ENCODE measurements at places on chromosomes 2 and 18. TPM values are rescaled to one million over a fixed set of nuclear protein-coding genes. Genes with fewer than 3 reads are reported as not detected.
A peak's percentile ranks its signal among the peaks of the same experiment; 100 is the strongest.

UGT1A4 gene
- not detected for total RNA-seq

STAT4 gene
- 52.6 TPM for total RNA-seq

SCYGR6 gene
- total RNA-seq, result not detected

INPP5D gene
- total RNA-seq, result 52.4 TPM

ALPP gene
- total RNA-seq, result not detected

ATP8B1 gene
- not detected for total RNA-seq

GRCh38 chr2:68236103-68236734, 16.1 kb downstream of the PPP3R1 start:
- H3K27me3 ChIP-seq, result no peaks in the 10 kb centered on the region
- peak overlapping the region; percentile 26 for H3K27ac ChIP-seq
- peaks cover 84% of the 10 kb centered on the region for H3K4me1 ChIP-seq
- peaks cover 3% of the 10 kb centered on the region for H3K36me3 ChIP-seq
- no peak overlapping the region for H3K4me3 ChIP-seq

DNA sequence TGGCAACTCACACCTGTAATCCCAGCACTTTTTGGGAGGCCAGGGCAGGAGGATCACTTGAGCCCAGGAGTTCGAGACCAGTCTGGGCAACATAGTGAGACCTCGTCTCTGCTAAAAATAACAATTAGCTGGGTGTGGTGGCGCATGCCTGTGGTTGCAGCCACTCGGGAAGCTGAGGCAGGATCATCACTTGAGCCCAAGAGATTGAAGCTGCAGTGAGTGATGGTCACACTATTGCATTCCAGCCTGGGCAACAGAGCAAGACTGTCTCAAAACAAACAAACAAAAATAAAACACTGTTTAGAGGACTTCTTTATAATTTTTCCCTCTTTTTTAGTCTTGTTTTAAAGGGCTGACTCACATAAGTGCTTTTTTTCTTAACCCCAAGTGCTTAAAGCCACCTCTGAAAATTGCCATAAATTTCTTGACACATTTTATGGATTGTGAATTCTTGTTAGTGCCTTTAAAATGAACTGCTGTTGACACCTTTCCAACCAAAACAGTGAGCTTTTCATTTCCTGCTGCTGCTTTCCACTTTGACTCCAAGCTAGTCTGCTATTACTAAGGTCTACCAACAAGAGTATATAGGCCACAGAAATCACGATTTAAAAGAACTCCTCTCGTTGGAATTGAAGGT, 41.7 kb downstream of the CYP20A1 start:
- H3K4me1 ChIP-seq, result no peaks in the 10 kb centered on the region
- H3K27me3 ChIP-seq, result no peaks in the 10 kb centered on the region
- no peak for DNase-seq
- no peak overlapping the region for H3K4me3 ChIP-seq
- no peak overlapping the region for H3K27ac ChIP-seq

- H3K4me3 ChIP-seq, result no peak overlapping the region
- no peaks in the 10 kb centered on the region for H3K27me3 ChIP-seq
- no peaks in the 10 kb centered on the region for H3K4me1 ChIP-seq
- H3K27ac ChIP-seq, result no peak overlapping the region
- no peak for DNase-seq
- H3K36me3 ChIP-seq, result no peaks in the 10 kb centered on the region
Measured at GRCh38 chr2:41966431-41966893, 81.4 kb upstream of the PKDCC start.

DNA sequence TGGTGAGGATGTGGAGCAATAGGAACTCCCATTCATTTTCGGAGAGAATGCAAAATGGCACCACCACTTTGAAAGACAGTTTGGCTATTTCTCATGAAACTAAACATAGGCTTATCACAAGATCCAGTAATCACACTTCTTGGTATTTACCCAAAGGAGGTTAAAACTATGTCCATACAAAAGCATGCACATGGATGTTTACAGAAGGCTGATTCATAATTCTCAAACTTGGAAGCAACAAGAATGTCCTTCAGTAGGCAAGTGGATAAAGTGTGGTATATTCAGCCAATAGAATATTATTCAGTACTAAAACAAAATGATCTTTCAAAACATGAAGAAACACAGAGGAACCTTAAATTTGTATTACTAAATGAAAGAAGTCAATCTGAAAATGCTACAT, 440.6 kb downstream of the FBXO15 start:
- DNase-seq, result no peak
- H3K27ac ChIP-seq, result no peak overlapping the region
- no peak overlapping the region for H3K4me3 ChIP-seq

DNA sequence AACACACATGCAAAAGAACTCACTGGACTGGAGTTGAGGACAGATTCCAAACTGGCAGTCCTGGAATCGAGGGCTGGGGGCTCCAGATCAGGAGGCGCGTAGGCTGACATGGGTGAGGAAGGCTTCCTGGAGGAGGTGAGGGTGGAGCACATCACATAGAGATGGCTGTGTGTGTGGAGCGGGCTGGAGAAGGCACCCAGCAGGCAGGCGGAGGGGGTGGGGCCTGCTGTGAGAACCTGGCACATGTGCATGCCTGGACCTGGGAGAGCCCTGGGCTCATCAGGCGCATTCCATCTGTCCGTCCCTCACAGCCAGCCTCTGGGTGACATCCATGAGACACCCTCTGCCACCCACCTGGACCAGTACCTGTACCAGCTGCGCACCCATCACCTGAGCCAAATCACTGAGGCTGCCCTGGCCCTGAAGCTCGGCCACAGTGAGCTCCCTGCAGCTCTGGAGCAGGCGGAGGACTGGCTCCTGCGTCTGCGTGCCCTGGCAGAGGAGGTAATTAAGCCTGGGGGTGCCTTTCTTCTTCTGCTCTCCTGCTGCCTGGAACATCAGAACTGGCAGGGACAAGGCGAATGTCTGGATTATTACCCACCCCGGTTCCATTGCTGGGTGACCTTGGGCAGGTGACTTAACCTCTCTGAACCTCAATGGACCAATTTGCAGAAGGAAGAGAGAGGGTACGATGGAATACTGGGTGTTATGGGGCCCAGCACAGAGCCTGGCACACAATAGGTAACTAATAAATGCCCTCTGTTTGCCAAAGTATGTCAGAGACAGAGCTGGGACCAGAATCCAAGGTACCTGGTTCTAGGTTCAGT, 108.3 kb downstream of the DYSF start:
- no peak overlapping the region for H3K27ac ChIP-seq
- DNase-seq, result no peak
- H3K36me3 ChIP-seq, result no peaks in the 10 kb centered on the region
- H3K27me3 ChIP-seq, result no peaks in the 10 kb centered on the region
- H3K4me3 ChIP-seq, result no peak overlapping the region
- H3K4me1 ChIP-seq, result no peaks in the 10 kb centered on the region

DNA sequence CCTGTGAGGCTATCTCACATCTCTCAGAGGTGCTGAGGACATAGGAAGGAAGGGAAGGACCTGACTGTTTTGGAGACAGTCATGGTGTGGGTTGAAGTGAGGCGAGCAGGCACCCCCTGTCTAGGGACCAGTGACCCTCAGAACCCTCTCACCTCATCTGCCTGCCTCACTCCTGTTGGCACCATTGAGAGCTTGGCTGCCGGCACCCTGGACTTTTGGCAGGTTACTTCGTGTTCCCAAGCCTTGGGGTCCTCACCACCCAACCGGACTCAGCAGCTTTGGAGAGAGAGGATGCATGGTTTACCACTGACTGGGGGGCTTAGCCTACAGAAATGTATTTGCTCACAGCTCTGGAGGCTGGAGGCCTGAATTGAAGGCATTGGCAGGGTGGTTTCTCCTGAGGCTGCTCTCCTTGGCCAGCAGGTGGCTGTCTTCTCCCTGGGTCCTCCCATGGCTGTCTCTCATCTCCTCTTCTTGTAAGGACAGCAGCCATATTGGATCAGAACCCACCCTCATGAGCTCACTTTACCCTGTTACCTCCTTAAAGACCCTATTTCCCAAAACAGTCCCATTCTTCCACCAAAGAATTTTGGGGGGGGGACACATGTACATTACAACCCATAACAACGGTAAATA, 142.0 kb downstream of the TSN start:
- H3K36me3 ChIP-seq, result no peaks in the 10 kb centered on the region
- H3K27me3 ChIP-seq, result no peaks in the 10 kb centered on the region
- no peak overlapping the region for H3K4me3 ChIP-seq
- no peak overlapping the region for H3K27ac ChIP-seq

DNA sequence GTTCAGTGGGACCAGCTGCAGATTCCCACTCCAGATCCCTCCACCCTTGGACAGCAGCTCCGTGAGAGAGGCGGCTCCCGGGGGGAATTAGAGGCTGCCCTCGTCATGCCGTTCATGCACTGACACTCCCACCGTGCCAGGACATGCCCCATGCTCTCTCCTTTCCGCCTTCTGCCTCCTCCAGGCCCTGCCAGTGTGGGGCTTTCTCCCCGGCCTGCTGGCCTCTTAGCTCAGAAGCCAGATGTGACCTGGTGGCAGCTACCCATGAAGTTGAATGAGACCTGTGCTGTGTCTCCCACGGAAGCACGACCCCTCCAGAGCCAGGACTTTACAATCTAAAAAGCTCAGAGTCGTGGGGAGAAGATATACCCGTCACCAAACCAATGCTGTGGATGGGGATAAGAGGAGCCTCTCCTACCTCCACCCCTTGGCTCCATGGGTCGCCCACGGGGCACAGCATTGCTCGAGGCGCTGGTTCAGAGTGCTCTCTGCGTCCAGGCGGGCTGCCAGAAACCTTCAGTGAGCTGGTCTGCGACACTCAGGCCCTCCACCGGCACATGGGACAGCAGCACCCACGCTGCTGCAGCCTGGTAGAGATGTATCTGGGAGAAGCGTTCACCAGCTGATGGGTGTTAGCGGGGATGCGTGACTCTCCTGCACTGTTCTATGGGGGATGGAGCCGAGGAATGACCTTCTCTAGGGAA, 111.0 kb upstream of the GPC1 start:
- H3K4me3 ChIP-seq, result no peak overlapping the region
- no peaks in the 10 kb centered on the region for H3K4me1 ChIP-seq
- no peak overlapping the region for H3K27ac ChIP-seq
- H3K27me3 ChIP-seq, result peaks cover 5% of the 10 kb centered on the region
- DNase-seq, result no peak
- no peaks in the 10 kb centered on the region for H3K36me3 ChIP-seq

DNA sequence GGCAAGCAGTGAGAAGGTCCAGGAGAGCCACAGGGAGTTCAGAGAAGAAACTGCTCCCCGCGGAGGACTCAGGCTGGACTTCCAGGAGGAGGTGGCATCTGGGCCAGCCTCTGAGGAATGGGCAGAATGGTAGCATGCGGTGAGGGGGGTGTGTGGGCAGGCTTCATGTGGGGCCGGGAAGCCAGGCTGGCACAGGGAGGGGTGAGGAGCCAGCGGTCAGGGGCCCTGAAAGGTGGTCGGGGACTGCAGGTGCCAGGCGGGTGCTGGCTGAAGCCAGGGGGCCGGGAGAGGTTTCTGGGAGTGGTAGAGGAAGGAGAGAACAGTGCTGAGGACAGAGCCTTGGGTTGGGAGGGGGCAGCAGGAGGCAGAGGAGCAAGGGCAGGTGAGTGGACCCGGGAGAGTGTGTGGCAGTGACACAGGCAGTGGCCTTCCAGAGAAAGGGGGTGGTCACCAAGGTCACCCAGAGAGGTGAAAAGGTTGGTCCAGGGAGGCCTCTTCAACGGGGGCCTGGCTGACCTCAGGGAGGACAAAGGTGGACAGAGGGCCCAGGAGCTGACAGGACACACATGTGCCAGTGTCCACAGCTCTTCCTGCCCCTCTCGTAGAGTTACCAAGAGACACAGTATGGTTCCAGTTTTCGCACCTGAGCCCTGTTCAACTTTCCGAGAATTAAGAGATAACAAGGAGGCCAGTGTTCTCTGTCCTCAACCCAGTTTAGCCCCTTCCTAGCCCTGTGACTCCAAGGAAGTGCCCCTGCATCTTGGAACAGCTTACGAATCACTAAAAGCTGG, 101.2 kb upstream of the ASB18 start:
- no peak for DNase-seq
- H3K27me3 ChIP-seq, result peaks cover 6% of the 10 kb centered on the region
- no peak overlapping the region for H3K27ac ChIP-seq

DNA sequence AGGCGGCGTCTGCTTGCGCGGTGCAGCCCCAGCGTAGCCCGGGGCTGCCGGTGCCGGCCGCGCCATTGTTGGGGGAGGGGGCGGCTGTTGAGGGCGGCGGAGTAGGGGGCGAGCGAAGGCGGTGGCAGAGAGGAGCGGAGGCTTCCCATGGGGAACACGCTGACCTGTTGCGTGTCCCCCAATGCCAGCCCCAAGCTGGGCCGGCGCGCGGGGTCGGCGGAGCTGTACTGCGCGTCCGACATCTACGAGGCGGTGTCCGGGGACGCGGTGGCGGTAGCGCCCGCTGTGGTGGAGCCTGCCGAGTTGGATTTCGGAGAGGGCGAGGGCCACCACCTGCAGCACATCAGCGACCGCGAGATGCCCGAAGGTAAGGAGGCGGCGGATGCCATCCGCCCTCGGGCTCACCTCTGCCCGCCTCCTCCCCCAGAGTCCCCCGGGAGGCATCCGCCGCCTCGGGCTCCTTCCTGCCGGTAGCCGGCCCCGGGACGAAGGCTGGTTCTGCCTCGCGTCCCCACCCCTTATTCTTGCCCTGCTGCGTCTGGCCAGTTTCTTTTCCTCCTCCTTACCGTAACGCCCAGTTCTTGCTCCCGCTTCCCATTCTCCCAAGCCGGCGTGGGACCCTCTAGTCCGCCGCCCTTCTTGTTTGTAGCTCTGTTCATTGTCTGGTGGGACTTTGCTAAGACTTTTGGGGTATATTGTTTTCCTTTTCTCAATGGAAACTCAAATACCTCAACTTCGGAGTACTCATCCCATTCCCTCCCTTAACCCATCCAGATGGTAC, 500 bp downstream of the CCNYL1 start:
- peak overlapping the region; percentile 70 for H3K27ac ChIP-seq
- no peaks in the 10 kb centered on the region for H3K27me3 ChIP-seq
- H3K36me3 ChIP-seq, result peaks cover 3% of the 10 kb centered on the region
- H3K4me1 ChIP-seq, result peaks cover 25% of the 10 kb centered on the region

DNA sequence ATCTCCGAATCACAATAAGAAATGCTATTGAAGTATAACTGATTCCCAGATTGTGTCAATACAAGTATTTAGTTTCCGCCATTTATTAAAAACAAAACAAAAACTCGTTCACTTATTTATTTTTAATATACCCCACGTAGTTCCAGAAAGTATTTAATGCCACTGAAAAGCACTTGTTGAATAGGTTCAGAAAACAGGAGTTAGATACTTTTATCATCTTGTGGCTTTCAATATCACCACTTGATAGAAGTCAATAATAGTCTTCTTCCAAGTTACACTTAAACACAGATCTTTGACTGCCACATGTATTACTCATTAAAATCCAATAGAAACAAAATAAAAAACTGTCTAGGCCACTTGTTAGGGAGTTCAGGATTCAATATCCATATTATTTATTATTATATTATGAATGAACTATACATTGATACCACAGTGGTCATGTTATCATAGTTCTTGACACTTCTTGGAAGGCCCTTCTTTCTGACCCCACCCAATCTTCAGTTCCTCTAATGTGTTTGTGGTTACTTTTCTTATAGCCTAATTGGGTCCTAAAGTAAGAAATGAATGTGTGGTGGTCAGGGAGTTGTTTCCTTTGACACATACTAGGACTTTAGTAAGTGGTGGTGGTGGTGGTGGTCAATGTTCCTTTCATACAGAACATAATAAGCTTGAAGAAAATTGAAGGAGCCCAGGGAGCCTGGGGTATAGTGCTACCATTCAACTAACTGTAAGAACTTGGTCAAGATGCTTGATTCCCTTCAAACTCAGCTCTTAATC, 221.3 kb upstream of the ITGA4 start:
- no peak overlapping the region for H3K27ac ChIP-seq
- DNase-seq, result no peak
- H3K27me3 ChIP-seq, result no peaks in the 10 kb centered on the region
- H3K36me3 ChIP-seq, result peaks cover 4% of the 10 kb centered on the region
- no peak overlapping the region for H3K4me3 ChIP-seq

GRCh38 chr2:177398290-177398683, 5.7 kb downstream of the AGPS start:
- H3K27me3 ChIP-seq, result no peaks in the 10 kb centered on the region
- H3K4me1 ChIP-seq, result peaks cover 73% of the 10 kb centered on the region
- DNase-seq, result no peak
- peaks cover 5% of the 10 kb centered on the region for H3K36me3 ChIP-seq

Measured in activated CD4-positive, alpha-beta memory T cell treated with anti-CD3 and anti-CD28 coated beads for 36 hours (primary cell).